ENCODE measurements at places on chromosomes 5 and 9.
A peak's percentile ranks its signal among the peaks of the same experiment; 100 is the strongest.

- no peak for DNase-seq
These were observed 190.1 kb downstream of the ACTL7B start for GRCh38 chr9:108665521-108666239.

DNA sequence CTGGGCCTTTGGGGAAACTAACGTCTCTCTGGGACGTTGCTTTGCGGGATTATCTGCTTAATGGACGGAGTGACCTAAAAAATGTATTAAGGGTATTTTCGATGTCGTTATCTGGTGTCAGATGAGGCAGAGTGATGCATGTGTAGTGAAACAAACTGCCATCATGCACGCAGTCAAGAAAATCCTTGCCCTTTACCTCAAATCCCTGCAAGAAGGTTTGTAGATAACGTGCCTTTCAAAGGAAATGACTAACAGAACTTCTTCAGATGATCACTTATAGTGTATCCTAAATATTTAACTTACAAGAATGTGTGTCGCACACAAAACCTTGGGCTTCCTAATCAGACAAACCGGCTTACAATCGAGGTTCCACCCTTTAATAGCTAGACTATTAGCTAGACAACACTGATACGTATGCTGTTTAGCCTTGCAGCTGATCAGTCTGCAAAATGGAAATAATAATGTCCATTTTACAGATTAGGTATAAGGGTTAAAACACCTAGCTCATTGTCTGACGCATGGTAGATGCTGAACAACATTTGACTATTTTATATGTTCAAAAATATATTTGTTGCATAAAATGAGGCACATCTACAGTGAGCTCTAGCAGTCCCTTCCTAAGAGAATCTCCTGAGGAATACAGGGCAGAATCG is 541 bp upstream of the TBCA start:
- DNase-seq: no peak

DNA sequence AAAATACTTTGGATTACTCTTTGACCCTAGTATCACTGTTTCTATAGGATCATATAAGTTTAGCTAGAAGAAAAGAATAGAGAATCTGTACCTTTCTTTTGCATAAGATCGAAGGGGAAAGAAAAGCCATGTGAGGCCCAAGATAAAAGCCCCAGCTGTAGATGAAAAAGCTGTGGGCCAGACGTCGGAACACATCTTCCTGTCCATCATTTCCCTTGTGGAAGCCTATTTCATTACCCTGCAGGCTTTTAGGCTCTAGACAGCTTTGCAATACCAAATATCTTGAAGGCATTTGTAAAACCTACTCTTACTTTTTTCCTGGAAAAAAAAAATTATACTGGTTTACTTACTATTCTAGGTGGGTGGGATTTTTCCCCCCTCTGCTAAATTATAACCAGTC is 10.0 kb downstream of the PALM2AKAP2 start:
- DNase-seq: no peak

DNA sequence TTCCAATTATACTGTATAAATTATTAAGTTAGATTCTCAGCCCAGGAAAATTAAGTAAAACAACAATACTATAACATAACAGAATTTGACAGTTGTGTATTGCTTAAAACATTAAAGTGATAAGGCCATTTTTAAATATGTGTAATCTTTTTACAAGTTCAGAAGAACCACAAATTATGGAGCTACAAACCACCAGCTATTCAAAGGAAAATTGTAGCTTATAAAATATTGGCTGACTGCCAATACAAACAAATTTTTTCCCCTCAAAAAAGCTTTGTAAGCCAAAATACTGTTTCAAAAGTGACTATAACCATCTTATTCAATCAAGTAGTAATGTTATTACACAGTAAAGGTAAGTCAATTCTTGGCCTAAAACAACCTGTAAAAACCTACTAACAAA is 21.9 kb downstream of the STRBP start:
- no peak for DNase-seq

DNA sequence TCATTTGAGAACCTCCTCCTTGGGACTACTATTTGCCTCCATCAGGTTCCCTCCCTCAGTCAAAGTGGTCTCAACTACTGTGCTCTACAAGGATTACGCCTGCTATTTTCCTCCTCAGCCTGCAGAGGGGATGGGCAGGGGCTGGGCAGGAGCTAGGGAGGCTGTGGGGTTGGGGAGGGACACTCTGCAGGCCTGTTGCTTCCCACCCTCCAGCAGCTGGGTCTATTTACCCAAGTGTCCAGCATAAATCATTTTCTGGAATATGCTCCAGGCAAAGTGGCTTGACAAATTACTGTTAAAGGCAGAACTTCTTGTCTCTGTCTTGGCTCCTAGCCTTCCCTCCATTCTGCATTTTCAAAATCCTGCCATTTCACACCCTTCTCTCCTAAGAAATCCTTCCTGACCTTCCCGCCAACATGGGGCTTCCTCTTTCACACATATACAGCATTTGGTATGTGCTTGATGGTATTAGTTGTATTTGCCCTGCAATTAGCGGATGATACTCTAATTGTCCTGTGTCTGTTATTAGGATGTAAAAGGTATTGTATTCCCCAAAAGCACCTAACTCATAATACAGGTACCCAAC is 106.7 kb downstream of the EFNA5 start:
- DNase-seq: no peak

GRCh38 chr9:107539427-107540163 is 50.0 kb upstream of the KLF4 start:
- no peak for DNase-seq

DNA sequence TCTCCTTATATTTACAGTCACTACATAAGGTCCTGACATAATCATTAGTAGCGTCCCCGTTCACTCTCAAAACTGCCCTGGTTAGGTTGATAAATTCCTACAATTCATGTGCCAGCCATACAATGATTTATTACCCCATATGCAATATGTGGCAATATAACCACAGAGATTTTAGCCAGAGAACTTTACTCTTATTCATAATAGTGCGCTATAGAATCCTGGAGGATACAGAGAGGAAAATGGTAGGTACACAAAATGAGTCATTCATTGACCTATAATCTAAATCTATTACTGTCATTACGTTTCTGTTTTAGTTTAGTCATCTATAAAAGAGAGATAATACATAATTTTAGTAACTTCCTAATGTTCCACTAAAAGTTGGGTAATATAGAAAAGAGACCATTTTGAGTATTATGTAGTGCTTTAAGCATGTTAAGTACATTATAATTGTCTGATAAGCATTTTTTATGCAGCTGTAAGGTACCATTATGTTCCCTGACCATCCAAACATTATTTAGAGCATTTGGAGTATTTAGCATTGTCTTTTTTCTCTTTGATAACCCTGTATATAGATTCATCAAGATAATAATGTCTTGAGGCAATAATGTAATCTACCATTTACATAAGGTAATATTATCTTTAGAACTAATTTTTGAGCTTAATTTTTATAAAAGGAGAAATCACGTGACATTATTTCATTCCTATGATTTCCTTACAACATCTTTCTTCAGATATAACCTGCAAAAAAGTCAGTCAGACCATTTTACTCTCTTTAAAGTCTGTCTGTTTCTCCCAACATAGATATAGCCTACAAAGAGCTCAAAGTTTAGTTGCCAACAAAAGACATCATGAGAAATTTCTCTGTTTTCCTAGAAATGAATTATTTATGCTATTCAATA is 655.5 kb upstream of the ZNF608 start:
- DNase-seq: no peak

- no peak for DNase-seq
These were observed 131.5 kb downstream of the DOCK8 start for GRCh38 chr9:346111-346571.

GRCh38 chr5:130964231-130965202 is 200.5 kb downstream of the HINT1 start:
- DNase-seq: no peak

- DNase-seq: no peak
These were observed 349.9 kb downstream of the EFNA5 start for GRCh38 chr5:107320846-107321245.

DNA sequence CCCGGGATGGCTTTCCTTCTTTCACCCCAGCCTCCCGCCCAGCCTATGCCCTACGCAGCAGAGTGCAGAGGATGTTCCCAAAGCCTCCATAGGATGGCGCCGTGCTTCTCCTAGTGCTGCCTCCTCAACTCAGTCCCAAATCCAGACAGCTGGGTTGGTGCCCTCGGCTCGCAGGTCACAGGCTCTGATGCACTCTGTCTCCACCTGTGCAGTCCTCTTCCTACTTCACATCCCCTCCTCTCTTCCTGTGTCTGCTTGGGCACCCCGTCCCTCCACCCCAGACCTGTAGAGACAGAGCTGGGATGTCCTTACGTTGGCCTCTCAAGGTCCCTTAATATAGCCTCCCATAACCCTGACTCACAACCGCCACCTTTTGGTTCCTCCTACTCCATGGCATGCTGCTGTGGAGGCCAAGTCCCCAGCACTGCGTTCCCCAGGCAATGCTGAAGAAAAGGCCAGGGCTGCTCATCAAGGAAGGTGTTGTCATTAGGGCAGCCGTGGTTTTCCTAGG is 314.4 kb downstream of the GADD45G start:
- DNase-seq: peak; percentile 18

GRCh38 chr5:55232271-55232984 is 980 bp downstream of the CCNO start:
- no peak for DNase-seq

DNA sequence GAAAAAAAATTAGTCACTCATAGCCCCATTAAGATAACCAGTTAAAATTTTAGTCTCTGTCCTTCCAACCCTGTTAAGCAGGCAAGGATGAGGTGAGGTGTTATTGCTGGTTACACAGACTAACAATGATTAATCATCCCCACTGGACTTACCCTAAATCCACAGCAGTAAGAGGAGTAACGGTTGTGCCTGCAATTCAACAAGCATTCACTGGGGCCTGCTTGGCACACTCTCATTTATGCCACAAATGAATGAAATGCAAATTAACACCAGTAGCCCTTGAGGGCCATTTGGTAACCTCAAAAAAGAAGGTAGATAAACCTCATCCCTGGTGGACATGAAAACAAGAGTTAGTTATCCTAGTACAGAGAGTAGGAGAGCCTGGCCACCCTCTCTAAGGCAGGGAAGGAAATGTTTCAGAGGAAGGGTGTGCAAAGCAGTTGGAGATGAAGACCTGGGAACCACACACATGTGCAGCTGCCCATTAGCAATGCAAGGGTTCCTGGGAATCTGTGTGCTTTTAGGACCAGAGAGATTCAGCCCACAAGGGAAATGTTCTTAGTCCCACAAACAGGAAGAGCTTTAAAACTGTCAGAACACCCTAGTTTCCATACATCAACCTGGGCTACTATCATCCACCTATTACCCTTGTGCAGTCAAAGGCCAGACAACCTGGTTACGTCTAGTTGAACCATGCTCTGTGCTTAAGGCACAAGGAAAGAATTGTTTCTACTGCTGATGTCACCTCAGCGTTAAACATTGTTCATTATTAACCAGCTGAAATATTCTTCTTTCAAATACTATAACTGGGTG is 7.7 kb downstream of the LHFPL2 start:
- DNase-seq: no peak

- DNase-seq: no peak
These were observed 367.4 kb downstream of the KIAA0825 start for GRCh38 chr5:94250985-94251384.

- DNase-seq: no peak
These were observed 246.0 kb upstream of the NUDT12 start for GRCh38 chr5:103808464-103809106.

GRCh38 chr9:22044583-22044982 is 35.5 kb upstream of the CDKN2B start:
- no peak for DNase-seq

- DNase-seq: no peak
These were observed 688.8 kb downstream of the SEMA5A start for GRCh38 chr5:8857051-8857450.

GRCh38 chr9:85960688-85961093 is 19.7 kb downstream of the NAA35 start:
- DNase-seq: no peak

- no peak for DNase-seq
These were observed 536.0 kb downstream of the PDE4D start for GRCh38 chr5:59357381-59357977.

- DNase-seq: no peak
These were observed 36.1 kb upstream of the STARD4 start for GRCh38 chr5:111548348-111548950.

- no peak for DNase-seq
These were observed 116.4 kb downstream of the GADD45G start for GRCh38 chr9:89721176-89721700.

- no peak for DNase-seq
These were observed 55.1 kb downstream of the ASS1 start for GRCh38 chr9:130499804-130500263.

- no peak for DNase-seq
These were observed 20.7 kb upstream of the XPA start for GRCh38 chr9:97717866-97718265.

- no peak for DNase-seq
These were observed 49.4 kb downstream of the RETREG1 start for GRCh38 chr5:16567365-16567764.

DNA sequence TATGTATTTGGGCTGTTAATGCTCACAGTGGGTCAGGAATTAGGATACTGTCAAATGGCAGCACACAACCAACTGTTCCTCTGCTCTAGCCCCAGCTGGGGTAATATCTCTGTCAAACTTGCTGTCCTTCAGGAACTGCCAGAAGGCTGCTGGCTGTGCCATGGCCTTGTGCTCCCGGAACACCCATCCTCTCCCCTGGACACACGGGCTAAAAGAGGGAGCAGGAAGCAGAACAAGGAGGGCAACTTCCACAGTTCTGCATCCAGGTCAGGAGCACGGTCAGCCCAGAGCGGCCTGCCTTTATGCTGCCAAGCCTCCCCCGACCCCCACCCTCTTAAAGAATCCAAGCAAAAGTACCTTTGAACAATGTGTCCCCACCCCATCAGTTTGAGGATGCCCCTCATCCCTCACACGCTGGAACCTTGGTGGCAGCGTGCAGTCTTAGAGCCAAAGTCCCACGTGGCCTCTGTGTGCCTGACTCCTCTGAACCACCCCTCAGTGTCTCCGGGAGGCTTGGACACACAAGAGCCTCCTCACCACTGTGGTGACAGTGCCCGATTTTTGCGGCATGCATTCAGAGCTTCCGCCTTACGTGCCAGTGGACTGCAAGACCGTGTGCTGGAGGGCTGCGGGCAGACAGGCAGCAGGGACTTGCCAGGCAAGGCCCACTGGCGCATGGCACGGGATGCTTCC is 60.8 kb downstream of the PSMB7 start:
- DNase-seq: no peak

GRCh38 chr5:73901043-73901442 is 275.0 kb downstream of the ARHGEF28 start:
- DNase-seq: no peak

DNA sequence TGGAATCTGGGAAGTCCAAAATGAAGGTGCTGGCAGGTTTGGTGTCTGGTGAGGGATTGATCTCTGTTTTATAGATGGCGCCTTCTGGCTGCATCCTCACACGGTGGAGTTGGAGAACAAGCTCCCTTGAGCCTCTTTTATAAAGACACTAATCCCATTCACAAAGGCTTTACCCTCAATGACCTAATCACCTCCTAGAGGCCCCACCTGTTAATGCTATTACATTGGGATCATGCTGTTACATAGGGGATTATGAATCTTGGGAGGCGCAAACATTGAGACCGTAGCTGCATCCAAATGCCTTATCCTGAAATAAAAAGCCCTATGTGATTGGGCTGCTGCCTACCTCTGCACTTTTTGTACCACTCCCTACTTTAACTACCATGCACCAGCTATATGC is 197.1 kb upstream of the HMHB1 start:
- no peak for DNase-seq

Measured in stimulated activated CD4-positive, alpha-beta T cell treated with anti-CD3 and anti-CD28 coated beads, Interleukin-4, amount 100 ng/mL, for 4 hours (primary cell).